ENCODE measurements at places on chromosomes 16 and 17.
A peak's percentile ranks its signal among the peaks of the same experiment; 100 is the strongest.

- DNase-seq, result no peak
These were observed 602.7 kb upstream of the CDH5 start for GRCh38 chr16:65763640-65764305.

DNA sequence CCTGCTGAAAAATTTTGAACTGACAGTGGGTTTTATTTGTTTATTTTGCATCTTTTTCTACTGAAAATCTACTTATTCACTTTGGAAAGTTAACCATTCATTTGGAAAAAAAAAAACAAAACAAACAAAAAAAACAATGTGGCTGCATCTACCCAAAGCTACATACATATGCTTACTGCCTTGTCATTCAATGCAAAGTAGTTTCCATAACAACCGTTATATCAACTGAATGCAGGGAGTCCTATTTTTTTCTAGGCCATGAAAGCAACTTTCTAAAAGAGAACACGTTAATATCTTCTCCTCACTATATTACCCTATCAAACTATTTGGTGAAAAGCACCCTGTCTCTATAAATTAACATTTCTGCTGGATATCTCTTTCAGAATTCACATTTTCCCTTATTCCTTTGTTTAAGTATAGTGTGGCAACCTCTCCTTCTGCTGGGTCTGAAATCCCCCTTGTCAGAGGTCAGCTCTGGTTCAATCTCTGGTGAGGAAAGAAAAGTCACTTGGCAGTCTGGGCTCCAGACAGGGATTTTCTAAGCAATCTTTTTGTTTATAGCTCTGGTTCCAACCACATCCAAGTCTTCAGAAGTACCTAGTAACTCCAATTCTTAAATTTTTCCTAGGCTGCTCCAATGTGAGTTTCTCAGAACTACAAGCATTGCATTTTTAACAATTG is 528.4 kb upstream of the TOM1L1 start:
- no peak for DNase-seq

DNA sequence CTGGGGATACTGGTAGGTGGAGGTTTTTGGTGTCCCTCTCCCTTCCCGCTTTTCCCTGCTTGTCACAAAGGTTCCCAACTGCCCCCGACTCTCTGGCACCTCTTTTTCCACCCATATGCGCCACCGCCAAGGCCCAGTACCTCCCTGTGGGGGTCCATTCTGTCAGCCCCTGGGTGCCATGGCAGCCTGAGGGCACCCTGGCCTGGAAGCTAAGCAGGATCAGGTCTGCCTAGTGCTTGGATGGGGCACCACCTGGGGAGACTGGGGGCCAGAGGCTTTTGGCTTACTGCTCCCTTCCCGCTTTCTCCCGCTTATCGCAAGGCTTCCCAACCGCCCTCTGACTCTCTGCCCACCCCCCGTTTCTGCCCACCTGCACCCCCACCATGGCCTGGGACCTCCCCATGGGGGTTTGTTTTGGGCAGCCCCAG is 2286.4 kb downstream of the TP53TG3F start:
- no peak for DNase-seq

- no peak for DNase-seq
These were observed 12.7 kb downstream of the NDUFAF8 start for GRCh38 chr17:81251709-81252301.

GRCh38 chr17:80260069-80260535 is 550 bp upstream of the RNF213 start:
- DNase-seq, result peak; percentile 73

DNA sequence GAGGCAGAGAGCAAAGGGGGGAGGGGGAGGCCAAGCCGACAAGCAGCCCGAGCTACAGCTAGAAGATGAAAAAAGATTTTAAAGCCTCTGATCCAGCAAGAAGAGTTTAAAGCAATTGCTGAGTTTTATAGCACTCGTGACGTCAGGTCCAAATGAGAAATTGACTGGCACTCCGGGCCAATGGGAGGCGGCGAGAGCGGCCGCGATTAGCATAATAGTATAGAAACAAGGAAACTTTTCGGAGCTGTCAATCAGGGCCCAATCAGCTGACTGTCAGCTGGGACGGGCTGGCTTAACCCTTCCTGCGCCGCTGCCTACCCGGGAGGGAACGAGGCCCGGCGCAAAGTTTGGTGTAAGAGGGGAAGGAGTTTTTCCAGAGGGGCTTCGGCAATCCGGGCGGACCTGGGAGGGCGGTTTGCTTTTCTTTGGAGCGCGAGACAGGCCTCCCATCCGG is at the start of gene MAF:
Gene MAF, minus strand, starts transcription at position 100 of the 454 bp plus-strand sequence. CDS start 835 bp downstream, outside the sequence.
- DNase-seq, result peak; percentile 76

GRCh38 chr17:51636291-51636690 is 375.9 kb downstream of the UTP18 start:
- no peak for DNase-seq

DNA sequence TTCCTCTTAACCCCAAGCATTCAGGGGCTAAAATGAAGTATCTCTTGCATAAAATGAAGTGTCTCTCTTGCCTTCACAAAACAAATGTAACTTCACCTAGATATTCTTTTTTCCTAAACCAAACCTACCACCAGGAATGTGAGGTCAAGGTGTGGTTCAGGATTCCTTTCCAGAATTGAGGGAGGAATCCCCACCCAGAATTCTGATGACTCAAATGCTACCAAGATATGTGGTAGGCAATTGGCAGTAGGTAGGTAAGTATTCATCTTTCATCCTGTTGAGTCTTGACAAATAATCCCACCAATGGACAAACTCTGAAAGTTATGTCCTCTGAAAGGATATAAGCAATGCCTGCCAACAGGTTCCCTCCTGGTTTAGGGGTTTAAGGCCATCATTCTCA is 26.2 kb downstream of the TRIM16 start:
- no peak for DNase-seq

- no peak for DNase-seq
These were observed 105.0 kb downstream of the TANGO6 start for GRCh38 chr16:68948230-68948910.

GRCh38 chr17:58308173-58308984 is 20.2 kb downstream of the TSPOAP1 start:
- DNase-seq, result no peak

GRCh38 chr16:1807626-1808025 is 14.1 kb upstream of the IGFALS start:
- DNase-seq, result no peak

DNA sequence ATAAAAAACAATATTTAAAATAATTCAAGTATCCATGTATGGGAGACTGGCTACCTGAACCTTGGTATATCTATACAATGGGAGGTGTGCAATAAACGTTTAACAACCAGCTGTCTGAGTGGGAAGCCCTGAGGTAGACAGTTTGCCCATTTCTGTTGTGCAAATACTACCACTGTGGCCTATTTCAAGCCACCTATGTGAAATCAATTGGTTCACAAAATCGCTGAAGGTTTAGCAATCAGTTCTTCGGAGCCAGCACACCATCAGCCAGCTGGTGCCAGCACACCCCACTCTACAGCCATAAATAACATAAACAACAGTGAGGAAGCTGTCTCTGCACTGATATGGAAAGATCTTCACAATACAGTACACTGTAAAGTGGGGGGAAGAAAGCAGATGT is 46.7 kb upstream of the KDM8 start:
- DNase-seq, result no peak

DNA sequence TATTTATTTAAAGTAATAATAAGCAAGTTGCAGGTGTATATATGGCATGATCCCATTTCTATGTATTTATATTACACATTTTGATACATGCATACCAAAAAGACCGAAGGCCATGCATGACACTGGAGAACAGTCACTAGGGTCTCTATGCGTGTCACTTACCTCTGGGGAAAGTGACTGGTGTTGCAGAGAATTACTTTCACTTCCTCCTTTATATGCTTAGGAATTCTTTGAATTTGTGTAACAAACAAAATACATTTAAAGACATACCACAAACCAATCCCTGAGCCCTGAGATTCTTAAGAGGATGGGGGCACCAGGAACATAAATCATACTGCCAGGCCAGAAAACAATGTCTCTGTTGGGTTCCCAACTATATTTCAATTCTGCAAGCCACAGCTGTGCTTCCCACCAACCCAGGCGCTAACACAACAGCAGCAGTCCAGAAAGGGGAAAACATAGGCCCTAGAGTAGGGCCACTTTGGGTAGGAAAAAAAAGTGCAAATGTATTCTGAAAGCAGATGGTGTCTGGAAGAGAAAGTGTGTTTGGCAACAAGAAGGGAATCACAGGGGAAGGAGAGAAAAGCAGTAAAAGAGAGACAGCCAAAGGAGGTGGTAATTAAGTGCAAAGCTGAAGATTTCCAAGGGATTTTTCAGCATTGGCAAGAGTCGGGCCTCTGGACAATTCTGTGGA is 24.5 kb upstream of the HYDIN start:
- DNase-seq, result no peak

- DNase-seq, result no peak
These were observed 70.8 kb downstream of the HELZ start for GRCh38 chr17:67174190-67174589.

- no peak for DNase-seq
These were observed 71.3 kb downstream of the SOX9 start for GRCh38 chr17:72191921-72192799.

DNA sequence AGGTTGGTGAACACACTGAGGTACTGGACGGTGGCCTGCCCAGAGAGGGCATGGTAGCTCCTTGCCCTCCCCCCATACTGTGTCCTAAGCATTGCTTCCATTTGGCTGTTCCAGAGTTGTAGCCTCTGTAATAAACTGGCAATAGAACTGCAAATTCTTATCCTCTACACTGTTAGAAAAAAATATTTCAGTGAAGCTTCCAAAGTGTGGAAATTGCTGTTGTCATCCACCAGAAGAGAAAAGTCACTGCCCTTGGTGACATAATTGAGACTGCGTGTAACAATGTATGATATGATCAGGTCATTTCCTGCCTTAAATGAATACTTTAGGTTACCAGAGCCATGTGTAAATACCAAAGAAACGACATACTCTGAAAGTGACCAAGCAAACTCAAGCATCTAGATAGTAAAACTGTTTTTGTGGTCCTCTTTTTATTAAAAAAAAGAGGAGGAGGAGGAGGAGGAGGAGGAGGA is 65.9 kb downstream of the CEP95 start:
- no peak for DNase-seq

DNA sequence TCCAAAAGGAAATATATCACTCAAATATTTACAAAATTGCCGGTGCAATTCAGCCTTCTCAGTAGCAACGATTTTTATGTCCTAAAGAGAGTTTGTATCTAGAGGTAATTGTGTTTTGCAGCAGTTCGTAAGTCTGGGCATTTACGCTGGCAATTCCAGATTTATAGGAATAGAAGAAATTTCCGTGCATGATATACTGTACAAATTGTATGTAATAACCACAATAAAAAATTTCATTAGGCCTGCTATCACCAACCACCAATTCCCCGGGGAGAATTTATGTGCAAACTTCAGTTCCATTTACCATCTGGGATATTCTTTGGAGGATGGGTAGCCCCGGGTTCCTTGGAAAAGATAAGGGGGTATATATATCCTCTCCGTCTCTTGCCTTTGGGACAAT is 401.5 kb downstream of the TMEM114 start:
- DNase-seq, result no peak

DNA sequence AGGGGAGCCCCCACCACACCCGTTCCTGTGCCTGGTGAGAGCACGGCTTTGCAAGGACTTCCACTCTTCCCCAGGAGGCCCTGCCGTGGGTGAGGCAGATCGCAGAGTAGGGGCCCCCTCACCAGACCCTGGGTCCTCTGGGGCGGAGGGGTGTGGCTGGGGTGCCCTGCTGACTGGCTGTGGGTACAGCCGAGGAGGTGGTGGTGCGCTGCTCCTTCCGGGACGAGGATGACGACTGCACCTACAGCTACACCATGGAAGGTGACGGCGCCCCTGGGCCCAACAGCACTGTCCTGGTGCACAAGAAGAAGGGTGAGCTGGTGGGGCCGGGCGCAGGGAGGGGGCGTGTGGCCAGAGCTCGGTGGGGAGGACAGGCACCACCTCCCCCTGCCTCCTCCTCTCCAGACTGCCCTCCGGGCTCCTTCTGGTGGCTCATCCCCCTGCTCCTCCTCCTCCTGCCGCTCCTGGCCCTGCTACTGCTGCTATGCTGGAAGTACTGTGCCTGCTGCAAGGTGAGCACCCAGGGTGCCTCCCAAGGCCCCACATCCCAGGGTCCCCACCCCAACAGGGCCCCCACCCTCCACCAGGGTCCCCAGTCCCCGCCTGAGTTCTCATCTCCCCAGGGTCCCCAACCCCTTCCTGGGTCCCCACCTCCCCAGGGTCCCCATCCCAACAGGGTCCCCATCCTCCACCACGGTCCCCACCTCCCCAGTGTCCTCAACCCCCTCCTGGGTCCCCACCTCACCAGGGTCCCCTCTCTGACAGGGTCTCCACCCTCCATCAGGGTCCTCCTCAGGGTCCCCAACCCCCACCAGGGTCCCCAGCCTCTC is 16.1 kb downstream of the ITGB4 start:
- no peak for DNase-seq

- DNase-seq, result no peak
These were observed 5.6 kb upstream of the HSD3B7 start for GRCh38 chr16:30979170-30980022.

GRCh38 chr17:65163990-65164495 is 26.9 kb downstream of the RGS9 start:
- DNase-seq, result peak; percentile 15

GRCh38 chr16:23015580-23015979 is 133.7 kb downstream of the USP31 start:
- DNase-seq, result no peak

- no peak for DNase-seq
These were observed 196.8 kb downstream of the CBLN1 start for GRCh38 chr16:49084628-49085390.

DNA sequence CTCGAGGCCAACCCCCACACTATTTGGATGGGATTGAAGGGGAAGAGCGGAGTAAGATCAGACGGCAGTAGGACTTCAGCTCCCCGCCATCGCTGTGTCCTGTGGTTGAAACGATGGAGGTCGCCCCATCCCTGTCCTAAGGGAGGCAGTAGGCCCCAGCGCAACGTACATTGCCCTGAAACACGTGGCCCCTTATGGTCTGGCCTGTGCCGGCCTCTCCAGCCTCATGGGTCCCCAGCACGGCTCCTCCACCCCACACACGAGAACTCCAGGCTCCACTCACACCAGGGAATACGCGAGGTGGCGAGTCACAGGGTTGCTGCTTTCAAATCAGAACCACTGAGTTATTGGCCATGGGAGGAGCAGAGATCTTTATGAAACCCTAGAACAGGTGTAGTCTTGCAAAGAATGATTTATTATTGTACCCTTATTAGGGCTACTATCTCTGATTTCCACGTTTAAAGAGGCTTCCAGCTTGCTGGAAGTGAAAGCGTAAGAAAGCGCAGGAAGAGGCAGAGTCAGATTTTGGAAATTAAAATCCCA is 669 bp upstream of the DCTPP1 start:
- no peak for DNase-seq

DNA sequence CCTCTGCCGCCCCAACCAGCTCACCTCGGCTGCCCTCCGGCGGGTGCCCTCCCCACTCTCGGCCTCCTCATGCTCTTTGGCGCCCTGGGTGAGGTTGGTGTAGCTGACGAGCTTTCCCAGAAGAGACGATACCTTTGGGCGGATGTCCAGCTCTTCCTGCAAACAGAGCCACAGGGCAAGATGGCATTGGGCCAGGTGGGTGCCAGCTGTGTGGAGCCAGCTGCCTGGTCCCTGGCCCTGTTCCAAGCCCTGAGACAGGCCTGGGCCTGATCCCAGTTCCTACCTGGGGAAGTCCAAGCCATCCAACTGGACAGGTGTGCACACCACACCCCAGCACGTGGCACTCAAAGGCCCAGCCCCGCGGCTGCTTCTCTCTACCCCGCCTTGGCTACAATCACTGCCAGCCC is 6.9 kb downstream of the SLC12A4 start:
- DNase-seq, result no peak
